ENCODE measurements at places on chromosomes 13 and 19.

DNA sequence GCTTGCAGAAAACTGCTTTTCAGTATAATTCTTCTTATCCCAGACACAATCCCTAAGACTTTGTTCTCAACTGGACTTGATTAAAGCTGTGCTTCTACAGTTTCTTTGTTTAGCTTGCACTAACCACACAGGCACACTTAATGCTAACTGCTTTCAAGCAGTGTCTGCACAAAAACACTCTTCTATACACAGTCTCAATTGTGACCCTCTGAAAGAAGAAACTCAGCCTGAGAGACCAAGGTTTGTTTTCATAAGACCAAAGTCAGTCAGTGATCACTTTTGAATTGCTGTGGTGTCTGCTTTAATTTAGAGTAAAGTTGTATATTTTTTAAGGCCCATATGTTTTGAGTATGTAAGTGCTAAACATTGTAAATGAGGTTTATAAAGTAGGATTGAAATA, 431.2 kb downstream of the KCTD12 start:
- DNase-seq: no peak

- peak; percentile 8 for DNase-seq
Measured at GRCh38 chr13:31538067-31539042, 201.0 kb upstream of the RXFP2 start.

GRCh38 chr13:88183440-88183839, 512.3 kb downstream of the SLITRK5 start:
- DNase-seq: no peak

- peak; percentile 74 for DNase-seq
Measured at GRCh38 chr19:823565-824121, 1.9 kb upstream of the PLPPR3 start.

- no peak for DNase-seq
Measured at GRCh38 chr19:29616541-29616940, 10.5 kb downstream of the POP4 start.

DNA sequence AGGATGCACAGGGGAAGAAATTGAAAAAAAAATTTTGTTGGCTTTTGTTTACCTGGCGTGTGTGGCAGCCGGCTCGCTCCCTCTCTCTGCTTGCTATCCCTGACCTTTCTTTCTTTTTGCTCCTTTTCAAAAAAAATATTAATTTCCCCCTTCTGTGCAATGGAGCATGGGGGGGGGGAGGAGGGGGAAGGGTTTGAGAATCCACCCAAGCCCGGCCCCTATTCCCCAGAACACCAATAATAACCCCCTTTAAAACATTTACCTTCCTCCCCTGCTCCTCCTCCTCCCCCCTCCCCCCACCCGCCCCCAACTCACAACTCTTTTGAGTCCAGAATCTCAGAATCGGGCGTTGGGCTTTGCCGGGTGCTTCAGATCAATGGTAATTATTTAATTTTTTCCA, 28.4 kb downstream of the NFIX start:
- no peak for DNase-seq

DNA sequence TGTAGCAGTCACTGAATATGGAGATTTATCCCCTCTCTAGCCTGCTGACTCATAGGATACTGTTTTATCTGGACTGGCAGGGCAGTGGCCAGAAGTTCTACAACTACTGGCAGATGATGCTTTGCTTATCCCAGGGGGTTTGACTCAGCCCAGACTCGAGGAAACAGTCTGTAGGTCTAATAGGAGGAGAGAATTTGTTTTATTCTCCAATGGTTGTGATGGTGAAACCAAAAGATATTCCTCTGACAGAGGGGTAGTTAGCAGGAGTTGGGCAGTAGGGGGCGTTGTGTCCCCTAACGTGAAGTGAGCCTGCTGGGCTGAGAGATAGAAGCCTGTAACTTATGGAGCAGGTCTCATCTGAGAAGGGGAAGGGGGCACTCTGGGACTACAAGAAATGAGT, 74.9 kb downstream of the WTIP start:
- peak; percentile 28 for DNase-seq

DNA sequence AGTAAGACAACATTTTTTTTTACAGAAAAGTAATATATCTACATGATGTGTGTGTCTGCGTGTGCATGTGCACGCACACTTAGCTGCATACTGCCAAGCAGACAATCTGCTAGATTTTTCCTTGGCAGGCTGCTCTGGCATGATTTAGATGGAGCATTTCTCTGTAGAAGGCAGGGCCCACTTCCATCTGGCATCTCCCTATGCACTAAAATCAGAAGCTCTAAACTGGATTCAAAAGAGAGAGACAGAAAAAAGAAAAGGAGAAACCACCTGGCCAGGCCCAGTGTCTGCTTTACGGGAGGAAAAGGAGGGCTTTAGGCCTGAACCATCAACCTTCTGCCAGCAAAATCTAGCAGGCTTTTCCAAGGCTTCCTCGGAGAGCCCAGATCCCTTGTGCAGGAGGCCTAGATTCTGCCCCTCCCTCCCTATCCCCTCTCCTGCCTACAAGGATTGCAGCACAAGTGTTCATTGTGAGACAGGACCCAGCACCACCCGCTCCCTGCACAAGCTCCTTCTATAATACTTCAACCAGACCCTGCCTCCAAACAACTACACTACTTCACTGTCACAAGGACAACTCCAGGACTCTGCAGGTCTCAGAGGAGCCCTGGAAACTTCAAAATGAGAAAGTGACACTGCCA, 99.3 kb downstream of the DOCK9 start:
- no peak for DNase-seq

DNA sequence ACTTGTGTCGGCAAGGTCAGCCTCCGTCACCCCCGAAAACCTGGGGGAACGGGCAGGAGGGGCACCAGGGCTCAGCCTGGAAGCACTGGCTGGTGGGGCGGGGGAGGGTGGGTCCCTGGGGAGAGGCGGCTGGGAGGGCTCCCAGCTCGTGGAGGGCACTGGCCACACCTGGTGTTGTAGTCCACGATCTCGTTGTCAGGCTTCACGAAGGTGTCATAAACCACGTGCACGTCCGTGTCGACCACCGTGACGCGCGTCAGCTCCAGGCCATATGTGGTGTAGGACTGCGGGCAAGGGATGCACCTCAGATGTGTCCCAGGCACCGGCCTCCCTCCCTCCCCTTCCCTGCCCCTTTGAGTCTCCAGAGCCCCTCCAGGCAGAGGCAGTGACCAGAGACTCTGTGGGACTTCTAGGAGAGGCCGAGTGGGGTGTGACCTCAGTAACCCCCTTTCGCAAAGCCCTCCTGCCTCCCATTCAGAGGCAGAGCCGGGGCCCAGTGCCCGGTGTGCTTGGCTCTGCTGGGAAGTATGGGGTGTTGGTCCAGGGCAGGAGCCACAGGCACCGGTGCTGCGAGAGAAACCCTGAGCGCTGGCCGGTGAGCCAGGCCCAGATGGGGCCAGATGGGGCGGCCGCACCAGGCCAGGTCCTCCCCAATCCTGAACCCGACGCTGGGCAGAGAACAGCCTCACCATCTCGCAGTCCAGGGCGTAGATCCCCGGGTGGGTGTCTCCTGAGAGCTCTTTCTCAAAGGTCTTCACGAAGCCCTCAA, 4.6 kb upstream of the ATP8B3 start:
- DNase-seq: no peak

DNA sequence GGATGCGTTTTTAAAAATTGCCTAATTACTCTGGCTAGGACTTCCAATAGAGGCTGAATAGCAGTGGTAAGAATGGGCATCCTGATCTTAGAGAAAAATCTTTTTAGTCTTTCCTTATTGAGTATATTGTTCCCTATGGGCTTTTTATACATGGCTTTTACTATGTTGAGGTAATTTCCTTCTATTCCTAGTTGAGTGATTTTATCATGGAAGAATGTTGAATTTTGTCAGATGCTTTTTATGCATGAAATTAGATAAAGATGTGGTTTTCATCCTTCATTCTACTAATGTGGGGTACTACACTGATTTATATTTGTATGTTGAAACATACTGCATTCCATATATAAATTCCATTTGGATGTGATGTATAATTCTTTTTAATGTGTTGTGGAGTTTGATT, 2673.8 kb downstream of the PCDH9 start:
- DNase-seq: no peak

DNA sequence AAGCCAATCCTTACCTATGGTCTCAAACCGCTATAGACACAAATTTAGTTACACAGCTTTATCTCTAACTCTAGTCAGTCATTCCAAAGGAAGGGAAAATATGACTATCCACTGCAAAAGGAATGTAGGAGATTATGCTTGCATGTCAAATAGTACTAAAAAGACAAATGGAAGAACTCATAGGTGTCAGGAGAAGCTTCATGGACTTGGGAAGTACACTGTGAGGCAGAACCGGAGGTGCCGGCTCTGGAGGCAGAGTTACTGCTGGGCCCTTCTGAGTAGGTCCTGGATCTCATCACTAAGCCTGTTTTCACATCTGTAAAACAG, 97.5 kb downstream of the FOXO1 start:
- no peak for DNase-seq

DNA sequence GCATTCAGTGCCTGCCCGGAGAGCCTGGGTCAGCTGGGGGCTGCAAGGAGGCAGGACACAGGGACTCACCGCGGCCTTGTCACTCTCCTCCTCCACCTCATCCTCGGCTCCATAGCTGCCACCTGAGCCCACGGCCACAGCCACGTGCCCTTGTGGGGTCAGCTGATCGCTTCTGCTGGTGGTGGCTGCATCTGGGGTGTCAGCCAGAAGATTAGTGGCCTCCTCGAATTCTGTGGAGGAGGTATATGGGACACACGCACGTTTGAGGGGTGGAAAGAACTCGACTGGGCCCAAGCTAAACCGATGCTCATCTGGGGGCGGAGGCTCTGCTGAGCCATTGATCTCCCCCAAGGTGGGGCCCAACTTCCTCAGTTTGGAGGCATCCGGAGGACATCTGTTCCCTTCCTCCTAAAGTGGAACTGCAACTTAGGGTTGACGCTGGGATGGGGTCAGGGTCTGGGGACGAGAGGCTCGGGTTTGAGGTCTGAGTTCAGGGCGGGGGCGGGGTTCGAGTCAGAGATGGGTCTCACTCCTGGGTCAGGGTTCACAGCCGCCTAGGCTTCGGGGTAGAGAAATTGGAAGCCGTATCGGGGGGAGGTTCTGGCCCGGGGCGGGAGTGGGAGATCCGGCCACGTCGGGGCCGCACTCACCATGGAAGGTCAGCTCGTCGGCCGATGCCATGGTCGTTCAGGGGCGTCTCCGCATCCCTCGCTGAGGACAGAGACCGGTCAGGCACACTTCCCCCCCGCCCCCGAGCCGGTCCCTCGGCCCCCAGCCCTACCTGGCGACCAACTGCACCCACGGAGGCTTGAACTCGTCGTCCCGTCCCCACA, 493 bp downstream of the YIPF2 start:
- DNase-seq: no peak

GRCh38 chr13:32267836-32268439, 47.2 kb downstream of the ZAR1L start:
- peak; percentile 78 for DNase-seq

GRCh38 chr13:73757481-73758233, 376.5 kb downstream of the KLF12 start:
- no peak for DNase-seq

- DNase-seq: no peak
Measured at GRCh38 chr13:100526318-100527000, 62.1 kb downstream of the GGACT start.

DNA sequence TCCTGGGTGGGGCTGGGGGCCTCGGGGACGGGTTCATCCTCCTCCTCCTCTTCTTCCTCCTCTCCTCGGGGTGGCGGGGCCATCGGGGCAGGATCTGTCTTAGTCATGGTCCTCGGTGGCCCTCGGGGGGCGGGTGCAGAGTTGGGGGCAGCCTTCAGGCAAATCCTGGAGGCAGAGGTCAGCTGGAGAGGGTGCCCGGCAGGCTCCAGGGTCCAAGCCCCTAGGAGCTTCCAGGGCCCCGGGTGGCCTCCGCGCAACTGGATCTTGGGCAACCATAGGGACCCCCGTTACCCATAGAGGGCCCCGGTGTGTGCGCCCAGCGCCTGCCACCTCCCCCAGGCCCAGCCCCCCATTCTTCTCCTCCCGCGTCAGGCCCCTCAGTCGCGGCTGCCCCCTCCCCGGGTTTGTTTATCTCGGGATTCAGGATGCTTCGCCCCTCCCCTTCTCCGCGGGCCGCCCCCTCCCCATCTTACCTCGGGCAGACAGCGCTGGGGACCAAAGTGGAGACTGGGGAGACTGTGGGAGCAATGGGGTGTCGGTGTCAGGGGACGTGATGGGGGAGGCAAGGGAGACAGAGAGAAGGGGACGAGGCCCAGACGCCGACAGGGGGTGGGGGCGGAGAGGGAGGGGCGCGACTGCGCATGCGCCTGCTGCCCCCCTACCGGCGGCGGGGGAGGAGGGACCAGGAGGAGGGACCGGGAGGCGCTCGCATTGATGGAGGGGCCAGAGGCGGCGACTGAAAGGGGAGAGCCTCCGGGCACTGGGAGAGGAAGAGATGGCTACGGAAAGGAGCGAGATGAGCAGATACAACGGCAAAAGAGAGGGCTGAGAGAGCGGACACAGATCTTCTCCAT, at the start of gene CLIP3:
Gene CLIP3 (minus strand): TSS at position 623 of the 854 bp plus-strand sequence. CDS start 516 bp downstream, at position 107.
- DNase-seq: no peak

GRCh38 chr19:31330237-31330636, 19.0 kb downstream of the TSHZ3 start:
- DNase-seq: no peak

DNA sequence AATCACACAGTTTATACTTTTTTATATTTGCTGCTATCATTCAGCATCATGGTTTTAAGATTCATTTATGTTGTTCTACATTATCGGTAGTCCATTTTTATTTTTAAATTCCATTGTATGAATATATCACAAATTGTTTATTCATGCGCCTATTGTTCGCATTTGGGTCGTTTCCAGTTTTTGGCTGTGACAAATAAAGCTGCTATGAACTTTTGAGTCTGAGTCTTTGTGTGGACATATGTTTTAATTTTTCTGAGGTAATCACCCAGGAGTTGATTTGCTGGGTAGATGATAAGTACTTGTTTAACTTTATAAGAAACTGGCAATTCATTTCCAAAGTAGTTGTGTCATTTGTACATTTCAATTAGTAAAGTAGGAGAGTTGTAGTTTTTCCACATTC, 74.2 kb upstream of the CSNK1A1L start:
- DNase-seq: no peak

GRCh38 chr19:51784922-51785690, 9.9 kb upstream of the FPR3 start:
- DNase-seq: no peak

GRCh38 chr13:28573595-28574373, 78.9 kb upstream of the FLT1 start:
- DNase-seq: no peak

DNA sequence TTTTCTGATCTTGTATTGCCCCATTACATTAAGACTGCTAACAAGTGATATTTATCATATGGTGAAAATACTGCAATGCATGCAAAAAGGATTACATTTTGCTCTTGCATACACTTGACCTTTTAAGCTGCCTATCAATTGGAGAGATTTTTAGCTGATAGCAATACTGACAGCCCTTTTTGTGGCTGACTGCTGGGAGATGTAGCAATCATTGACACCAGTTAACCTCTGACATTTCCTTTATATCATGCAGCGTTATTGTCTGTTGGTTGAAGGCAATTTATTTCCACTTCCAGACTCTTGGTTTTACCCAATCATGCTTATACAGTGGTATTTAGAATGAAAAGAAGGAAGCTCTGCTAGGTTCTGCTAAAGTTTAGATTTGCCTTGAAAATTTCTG, 364.0 kb downstream of the LMO7 start:
- DNase-seq: no peak
